Brain (organoid and tissue), 16 donors: ENCODE measurements at places on chromosomes 11 and 22. TPM values are rescaled to one million over a fixed set of nuclear protein-coding genes. Genes with fewer than 3 reads are reported as not detected.

DNA sequence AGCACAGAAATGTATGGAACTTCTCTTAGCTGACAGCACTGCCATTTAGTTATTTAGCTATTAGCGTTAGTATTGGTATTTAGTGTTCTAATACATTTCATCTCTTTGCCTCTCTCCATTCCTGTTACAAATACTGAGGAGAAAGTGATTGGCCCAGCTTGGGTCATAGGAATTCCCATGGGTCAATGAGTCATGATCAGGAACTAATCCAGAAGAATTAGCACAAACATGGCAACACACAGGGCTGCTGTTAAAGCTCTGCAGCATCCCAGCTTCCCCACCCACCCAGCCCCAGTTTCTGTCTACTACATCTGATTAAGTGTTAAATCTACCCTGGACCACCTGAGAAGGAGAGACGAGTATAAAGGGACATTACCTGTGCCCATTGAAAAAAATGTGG, 36.1 kb downstream of the PDGFD start:
- no peak for DNase-seq

DNA sequence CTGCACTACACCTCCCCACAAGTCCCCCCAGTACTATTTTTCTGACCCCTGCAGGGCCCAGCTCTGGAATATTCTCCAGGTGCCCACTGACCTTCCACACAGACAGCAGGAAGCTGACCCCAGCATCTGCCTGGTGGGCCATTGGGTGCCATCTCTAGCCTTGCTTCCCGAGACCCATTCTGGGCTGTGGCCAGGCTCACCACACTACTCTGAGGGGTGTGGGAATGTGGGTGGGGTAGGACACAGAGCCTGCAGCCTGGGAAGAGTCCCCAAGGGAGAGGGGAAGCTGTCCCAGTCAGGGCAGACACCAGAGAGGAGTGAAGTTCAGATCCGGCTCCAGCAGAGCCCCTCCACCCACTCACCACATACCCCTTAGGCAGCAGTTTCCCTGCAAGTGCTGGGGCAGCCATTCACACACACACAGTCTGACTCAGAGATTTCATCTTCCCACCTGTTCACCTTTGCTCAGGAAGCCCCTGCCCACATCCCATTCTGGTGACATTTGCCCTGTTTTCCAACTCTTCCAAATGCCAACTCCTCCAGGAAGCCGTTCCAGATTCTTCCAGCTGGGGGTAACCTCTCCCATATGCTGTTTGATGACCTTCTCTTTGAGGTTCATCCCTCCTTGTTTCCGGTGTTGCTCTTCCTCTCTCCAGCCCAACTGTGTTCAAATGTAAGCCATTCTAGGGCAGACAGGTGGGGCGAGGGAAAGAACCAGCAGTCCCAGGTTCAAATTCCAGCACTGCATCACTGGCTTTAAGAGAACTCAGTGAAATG, 1.9 kb downstream of the SLCO2B1 start:
- no peak for DNase-seq

DNA sequence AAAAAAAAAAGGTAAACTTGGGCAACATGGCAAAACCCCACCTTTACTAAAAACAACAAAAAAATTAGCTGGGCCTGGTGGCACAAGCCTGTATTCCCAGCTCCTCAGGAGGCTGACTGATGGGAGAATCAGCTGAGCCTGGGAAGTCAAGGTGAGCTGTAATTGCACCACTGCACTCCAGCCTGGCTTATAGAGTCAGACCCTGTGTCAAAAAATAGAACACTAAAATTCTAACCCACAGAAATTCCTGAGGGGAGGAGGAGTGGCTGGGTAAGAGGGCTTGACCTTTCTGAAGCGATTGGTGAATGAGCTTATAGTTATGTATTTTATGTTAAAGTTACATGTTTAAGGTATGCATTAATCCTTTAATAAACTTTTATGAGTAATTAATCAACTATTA, 53.3 kb downstream of the FAT3 start:
- DNase-seq = no peak

DNA sequence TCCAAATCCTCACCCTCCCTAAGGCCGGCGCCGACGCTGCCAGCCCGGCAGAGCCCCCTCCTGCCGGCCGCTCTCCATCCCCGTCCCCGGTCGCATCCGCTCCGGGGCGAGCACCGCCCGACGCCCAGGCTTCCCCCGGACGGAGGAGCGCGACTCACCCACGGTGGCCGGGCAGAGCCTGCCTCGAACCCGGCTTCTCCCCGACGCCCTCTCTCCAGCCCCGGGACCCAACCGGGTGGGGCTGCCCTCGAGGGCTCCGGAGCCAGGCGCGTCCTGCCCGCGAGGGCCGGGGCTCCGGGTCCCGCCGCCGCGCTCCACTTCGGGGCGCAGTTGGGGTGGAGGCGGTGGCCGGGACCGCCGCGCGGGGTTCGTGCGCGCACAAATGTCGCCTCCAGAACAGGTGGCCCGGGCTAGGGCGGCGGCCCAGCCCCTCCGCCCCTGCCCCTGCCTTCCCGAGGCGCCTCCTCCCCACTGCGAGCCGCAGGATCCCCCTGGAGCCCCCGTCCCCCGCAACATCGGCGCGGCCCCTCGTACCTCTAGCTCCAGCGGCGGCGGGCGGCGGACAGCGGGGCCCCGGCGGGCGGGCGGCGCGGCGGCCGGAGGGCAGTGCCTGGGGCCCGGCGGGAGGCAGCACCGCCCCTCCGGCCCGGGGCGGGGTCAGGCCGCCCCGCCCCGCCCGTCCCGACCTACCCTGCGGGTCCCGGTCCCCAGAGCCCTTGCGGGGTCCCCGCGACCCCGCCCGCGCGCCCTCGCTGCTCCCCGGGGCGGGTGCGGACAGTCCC, at the start of gene A4GALT:
Gene A4GALT, minus strand, starts transcription at position 608 of the 782 bp plus-strand sequence. CDS start 26,919 bp downstream, outside the sequence.
- no peak for DNase-seq

GRCh38 chr11:6623391-6624363, 4.5 kb upstream of the TPP1 start:
- DNase-seq = no peak

FAM180B gene
- not detected for polyA plus RNA-seq

DNA sequence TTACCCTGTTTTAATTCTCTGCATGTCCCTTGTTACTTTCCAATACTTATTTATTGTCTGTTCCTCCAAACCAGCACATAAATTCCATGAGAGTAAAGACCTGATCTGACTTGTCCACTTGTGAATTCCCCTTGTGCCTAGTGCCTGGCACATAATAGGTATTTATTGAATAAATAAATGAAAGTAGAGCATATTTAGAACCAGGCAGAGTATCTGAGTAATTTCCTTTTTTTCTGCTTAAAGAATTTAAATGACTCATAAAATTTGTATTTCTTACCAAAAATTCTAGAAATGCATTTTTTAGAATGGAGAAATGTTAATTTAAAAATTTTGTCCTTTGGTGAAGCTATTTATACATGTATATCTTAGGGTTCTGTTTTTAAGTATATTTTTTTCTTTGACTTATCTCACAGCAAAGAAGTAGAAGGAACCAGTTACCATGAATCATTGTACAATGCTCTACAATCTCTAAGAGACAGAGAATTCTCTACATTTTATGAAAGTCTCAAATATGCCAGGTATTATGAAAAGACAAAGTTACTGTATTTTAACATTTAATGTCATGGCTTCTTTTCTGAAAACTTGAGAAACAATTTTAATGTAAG, 96.8 kb downstream of the ATM start:
- no peak for DNase-seq

- DNase-seq = no peak
These were observed 387.9 kb downstream of the MIAT start for GRCh38 chr22:27045103-27045947.

USH1C gene
- polyA plus RNA-seq = 20.5 TPM

GRCh38 chr11:83557653-83558052, 271.5 kb upstream of the CCDC90B start:
- DNase-seq = peak; percentile 39

GRCh38 chr11:119865661-119866156, 136.7 kb upstream of the NECTIN1 start:
- DNase-seq = peak; percentile 56

LIF gene
- 0.22 TPM for polyA plus RNA-seq

POGLUT3 gene
- 8.6 TPM for polyA plus RNA-seq

GRCh38 chr11:88105951-88106350, 69.3 kb downstream of the RAB38 start:
- peak; percentile 90 for DNase-seq

DNA sequence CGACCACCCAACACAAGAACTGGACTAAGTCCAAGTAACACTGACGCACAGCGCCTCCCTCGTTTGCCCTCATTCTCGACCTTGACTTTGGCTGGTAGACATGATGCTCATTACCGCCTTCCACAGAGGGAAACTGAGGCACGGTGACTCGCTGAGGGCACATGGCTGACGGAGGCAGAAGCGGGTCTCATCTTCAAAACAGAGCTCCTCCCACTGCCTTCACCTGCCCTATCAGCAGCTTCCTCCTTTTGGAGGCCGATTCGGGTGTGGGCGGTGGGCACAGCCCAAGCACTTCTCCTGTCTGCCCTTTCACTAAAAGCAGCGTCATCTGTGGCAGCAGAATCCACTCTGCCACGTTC, 2.0 kb upstream of the KMT5B start:
- peak; percentile 30 for DNase-seq

DNA sequence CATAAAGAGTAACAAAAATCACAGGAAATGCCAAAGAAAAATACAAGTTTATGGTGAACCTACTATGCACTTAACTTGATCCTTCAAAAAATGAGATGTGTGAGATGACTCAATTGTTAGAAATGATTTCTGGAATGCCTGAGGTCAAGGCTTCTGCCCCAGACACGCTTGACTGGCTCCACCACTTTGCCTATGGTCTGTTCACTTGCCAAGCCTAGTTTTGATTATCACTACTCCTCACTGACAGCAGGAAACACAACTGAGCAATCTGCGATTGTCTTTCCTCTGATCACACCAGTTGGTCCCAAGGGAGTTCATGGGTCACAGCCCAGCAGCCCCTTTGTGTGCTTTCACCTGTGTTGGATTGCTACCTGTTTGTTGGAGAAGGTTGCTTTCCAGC, 20.6 kb upstream of the PRDM10 start:
- DNase-seq = no peak

B4GALNT4 gene
- polyA plus RNA-seq = 40.5 TPM
